ENCODE measurements at places on chromosomes 11 and 22.

- no peak for DNase-seq
These were observed 12.5 kb downstream of the OTUB1 start for GRCh38 chr11:63998558-63999348.

GRCh38 chr11:17257196-17257595 lies 19.3 kb upstream of the NUCB2 start:
- no peak for DNase-seq

GRCh38 chr22:21768435-21768834 lies 32.8 kb upstream of the YPEL1 start:
- no peak for DNase-seq

- DNase-seq, result no peak
These were observed 526 bp upstream of the PNPLA5 start for GRCh38 chr22:43892183-43892894.

GRCh38 chr11:75582895-75583717 lies 21.1 kb downstream of the SERPINH1 start:
- DNase-seq, result no peak

Measured in AG09309 (cell line).